ENCODE measurements at places on chromosomes 1 and 21.

DNA sequence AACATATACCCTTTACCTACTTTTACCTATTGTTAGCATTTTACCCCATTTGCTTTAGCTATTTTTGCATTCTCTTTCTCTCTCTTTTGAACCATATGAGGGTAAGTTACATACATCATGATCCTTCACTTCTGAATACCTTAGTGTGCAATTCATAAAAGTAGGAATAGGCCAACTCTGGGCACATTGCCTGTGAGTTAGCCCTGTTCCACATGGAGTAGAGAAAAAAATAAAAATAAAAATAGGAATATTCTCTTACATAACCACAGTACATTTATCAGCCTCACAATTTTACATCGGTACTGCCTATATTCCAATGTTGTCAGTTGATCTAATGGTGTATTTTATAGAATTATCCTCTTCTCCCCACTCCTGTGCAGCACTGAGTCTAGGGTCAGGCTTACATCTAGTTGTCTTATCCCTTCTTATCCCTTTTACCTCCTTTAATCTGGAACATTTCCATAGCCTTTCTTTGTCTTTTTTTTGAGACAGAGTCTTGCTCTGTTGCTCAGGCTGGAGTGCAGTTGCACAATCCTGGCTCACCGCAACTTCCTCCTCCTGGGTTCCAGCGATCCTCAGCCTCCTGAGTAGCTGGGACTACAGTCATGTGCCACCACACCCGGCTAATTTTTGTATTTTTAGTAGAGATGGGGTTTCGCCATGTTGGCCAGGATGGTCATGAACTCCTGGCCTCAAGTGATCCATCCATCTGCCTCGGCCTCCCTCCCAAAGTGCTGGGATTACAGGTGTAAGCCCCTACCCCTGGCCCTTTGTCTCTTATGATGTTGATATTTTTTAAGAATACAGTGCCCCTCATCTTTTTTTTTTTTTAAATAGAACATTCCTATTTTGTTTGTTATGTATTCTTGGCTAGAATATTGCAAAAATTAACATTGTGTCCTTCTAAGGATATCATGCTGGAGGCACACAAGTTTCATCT, 11.1 kb upstream of the SLC30A1 start:
- no peak for DNase-seq

DNA sequence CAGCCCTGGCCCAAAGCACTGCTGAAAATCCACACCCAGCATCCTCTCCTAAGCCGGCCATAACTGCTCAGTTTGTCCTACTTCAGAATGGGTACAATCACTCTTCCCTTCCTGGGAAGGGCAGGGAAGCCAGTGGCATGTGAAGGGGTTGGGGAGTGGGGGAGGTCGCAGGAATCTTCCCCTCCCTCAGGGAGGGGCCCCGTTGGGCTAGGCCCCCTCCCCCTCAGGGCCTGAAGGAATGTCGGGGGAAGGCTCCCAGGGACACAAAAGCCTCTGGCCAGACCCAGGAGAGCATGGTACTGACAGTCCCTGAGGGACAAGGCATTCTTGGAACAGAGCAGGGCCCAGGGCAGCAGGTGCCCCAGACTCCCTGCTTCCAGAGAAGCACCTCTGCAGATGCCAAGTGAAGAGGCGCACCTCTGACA, 1.2 kb downstream of the ELOVL1 start:
- no peak for DNase-seq

GRCh38 chr1:205258719-205259118, 31.0 kb downstream of the TMCC2 start:
- no peak for DNase-seq

GRCh38 chr1:30285501-30285932, 437.9 kb downstream of the MATN1 start:
- no peak for DNase-seq

DNA sequence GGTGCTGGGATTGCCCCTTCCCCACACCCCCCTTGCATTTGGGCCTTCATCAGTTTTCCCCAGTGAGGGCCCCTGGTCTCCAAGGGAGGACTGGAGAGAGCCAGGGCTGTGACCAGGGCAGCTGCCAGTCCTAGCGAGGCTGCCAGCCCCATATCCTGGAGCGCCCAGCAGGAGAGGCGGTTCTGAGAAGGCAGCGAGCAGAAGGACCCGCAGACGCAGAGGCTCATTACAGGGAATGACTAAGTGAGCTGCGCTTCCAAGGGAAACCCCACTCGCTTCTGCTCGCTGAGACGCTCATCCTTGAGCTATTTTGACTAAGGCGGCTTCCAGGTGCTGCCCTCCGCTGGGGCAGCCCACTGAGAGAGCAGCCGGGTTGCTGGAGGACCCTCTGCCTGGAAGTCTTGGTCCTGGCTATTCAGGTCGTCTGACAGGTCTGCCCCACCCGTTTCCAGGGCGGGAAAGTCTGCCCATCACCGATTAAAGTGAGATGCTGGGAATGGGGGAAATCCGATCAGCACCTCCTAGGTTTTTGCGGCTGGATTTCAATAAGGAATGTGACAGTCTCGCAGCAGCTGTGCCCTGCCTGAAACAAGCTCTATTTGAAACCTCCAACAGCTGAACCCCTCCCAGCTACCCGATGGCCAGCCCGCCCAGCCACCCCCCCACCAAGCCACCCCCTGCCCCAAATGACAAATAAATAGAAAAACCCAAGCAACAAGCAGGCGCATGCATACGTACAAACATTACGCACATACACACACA, 2.8 kb downstream of the KCNN3 start:
- peak; percentile 42 for DNase-seq

DNA sequence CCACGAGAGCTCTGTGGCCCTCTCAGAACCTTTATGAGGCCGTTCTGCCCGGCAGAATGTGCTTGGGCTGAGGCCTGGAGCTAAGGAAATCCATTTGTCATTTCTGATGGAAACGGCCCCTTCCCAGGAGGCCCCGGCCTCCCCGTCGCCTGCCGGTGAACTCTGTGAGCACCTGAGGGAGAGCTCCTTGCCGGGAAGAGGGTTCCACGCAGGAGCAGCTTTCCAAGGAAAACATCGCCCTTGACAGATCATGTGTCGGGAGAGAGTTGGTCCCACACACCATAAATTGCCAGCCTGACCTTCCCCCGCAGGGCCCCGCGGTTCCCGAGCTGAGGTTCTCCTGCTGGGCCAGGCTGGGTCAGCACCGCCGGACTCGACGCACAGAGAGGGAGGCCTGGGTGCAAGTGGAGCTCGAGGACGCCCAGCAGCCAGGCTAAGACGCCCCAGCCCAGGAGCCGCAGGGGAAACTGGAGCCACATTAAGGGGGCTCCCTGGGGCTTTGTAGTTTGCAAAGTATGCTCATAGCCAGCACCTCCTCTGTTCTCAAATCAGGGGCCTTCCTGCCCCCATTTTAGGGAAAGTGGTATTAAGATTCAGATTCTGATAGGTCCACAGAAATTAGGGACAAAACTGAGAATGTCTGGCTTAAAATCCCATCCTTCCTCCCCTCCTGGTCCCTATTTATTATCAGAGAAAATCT, 239.5 kb downstream of the FOXD2 start:
- DNase-seq: no peak

DNA sequence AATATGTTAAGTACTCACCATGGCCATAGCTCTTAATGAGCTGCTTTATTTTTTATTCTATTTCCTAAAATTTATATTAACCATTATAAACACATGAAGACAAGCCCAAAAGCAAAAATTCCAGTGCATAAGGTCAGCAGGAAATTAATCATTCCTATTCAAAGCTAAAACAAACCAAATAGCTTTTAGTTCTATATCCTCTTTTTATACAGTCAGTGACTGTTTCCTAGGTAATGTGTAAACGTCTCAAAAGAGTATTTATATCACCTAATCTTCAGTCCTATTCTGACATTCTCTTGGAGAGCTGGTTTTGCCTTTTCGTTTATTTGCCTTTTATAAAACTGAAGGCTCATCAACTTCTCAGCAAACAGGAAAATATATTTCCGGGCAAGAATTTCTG, 4.2 kb downstream of the GOLPH3L start:
- DNase-seq: no peak

DNA sequence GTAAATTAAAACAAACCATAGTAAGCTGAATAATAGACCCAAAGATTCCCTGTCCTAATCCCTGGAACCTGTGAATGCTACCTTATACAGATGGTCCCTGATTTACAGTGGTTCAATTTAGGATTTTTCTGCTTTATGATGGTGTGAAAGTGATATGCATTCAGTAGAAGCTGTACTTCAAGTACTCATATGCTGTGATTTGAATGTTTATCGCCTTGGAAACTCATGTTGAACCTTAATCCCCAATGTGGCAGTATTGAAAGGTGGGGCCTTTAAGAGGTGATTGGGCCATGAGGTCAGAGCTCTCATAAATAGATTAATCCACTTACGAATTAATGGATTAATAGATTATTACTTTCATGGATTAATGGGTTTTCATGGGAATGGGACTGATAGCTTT, 10.6 kb upstream of the RRP15 start:
- DNase-seq: no peak

DNA sequence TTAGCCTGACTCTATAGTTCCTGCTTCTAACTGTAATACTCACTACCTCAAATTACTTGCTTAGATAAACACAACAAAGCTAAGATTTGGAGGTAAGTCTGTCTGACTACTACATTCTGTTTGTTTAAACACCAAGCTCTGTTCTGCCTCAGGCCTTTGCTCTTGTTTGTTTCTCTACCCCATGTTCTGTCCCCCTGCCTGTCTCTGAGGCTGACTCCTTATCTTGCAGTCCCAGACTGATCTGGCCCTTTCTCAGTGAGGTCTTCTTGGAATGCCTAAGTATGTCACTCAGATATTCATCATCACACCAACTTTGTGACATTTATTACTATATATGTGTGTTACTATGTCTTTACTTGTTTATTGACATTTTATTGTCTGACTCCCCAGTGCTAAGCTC, 425.5 kb downstream of the LMO4 start:
- DNase-seq: no peak

DNA sequence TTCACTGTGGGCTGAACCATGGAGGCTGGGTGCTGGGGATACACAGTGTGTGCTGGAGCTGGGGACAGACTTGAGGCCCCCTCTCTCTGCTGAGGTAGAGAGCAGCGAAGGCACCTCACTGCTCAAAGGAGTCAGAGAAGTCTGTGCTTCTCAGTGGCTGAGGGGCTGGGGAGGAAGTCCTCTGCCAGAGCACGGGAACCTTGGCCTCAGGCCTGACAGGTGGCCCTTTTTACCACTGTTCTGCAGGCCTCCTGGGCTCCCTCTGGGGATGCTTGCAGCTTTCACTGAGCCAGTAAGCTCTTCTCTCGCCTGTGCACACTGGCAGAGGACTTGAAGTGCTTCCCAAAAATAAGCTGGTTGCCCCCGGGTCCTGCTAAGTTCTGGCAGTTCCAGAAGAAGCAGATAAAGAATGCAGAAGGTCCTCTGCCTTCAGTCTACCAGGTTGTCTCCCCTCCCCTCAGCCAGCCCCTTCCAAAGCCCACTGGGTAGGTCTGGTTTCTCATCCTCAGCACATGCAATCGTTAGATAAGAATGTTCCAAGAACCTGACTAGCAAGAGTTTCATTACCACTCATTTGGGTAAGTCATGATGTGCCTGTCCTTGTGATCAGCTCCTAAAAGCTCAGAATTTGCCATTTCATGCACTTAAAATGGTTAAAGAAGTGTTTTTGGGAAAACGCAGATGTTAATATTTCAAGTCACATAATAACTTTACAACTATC, 53.9 kb downstream of the TENT5C start:
- no peak for DNase-seq

GRCh38 chr1:218344814-218345672, at the start of gene TGFB2:
Gene TGFB2, plus strand, starts transcription at chr1:218345336. Its CDS starts 1,366 bp downstream, at chr1:218346702.
- DNase-seq: no peak

- peak; percentile 39 for DNase-seq
Observed at GRCh38 chr21:33682992-33683627, 40.8 kb downstream of the ITSN1 start.

GRCh38 chr1:178126741-178127185, 32.9 kb downstream of the RASAL2 start:
- peak; percentile 53 for DNase-seq

DNA sequence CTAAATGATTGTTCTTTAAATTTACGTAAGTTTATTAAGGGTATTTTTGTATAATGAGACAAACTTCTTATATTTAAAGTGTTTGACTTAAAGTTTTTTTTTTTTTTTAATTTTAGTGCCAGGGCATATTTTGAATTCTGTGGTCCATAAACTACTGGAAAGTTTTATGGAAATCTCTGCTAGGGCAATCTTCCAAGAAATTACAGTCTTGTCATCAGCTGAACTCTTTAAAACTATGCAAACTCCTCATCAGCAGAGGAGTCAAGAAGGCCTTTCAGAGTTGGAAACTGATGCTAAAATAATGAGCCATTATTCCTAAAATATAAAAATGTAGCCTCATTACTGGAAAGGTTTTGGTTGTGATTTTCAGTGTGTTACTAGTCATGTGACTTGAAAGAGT, 1201.9 kb downstream of the BRINP3 start:
- DNase-seq: no peak

- DNase-seq: peak; percentile 81
Observed at GRCh38 chr1:225735252-225736149, 42.1 kb upstream of the SRP9 start.

DNA sequence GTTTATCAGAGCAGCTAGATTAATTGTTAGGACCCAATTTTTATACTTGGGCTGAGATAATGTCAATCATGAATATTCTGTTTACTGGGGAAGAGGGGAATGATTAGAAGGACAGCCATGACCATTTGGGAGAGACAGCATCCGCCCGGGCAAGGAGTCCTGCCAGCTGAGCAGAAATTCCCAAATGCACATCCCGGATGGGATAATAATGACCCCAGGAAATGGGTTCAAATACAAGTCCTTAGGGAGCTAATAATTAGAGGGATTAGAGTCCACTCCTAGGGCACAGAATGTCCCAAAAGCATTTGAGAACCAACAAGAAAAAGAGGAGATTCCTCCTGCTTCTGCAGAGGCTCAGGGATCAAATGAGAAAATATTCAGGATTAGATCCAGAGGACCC, 115.9 kb downstream of the LRRC53 start:
- DNase-seq: no peak

DNA sequence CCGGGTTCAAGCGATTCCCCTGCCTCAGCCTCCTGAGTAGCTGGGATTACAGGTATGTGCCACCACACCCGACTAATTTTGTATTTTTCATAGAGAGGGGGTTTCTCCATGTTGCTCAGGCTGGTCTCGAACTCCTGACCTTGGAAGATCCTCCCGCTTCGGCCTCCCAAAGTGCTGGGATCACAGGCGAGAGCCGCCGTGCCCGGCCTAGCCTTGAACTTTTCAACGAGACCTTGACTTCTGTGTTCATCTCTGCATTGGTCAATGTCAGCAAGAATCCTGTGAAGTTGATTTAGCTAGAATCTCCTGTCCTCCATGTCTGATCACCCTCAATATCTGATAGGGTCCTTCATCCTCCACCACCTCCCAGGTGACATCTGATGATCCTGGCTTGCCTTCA, 11.4 kb upstream of the CNR2 start:
- DNase-seq: no peak
